ENCODE measurements at places on chromosomes 6 and 20. TPM values are rescaled to one million over a fixed set of nuclear protein-coding genes. Genes with fewer than 3 reads are reported as not detected.

GRCh38 chr6:109790131-109790530 lies 99.0 kb downstream of the FIG4 start:
- no peak overlapping the region for H3K27ac ChIP-seq
- no peaks in the 10 kb centered on the region for H3K36me3 ChIP-seq
- no peak overlapping the region for H3K4me3 ChIP-seq
- no peaks in the 10 kb centered on the region for H3K27me3 ChIP-seq
- no peak for DNase-seq

CALHM4 gene
- not detected for total RNA-seq

DNA sequence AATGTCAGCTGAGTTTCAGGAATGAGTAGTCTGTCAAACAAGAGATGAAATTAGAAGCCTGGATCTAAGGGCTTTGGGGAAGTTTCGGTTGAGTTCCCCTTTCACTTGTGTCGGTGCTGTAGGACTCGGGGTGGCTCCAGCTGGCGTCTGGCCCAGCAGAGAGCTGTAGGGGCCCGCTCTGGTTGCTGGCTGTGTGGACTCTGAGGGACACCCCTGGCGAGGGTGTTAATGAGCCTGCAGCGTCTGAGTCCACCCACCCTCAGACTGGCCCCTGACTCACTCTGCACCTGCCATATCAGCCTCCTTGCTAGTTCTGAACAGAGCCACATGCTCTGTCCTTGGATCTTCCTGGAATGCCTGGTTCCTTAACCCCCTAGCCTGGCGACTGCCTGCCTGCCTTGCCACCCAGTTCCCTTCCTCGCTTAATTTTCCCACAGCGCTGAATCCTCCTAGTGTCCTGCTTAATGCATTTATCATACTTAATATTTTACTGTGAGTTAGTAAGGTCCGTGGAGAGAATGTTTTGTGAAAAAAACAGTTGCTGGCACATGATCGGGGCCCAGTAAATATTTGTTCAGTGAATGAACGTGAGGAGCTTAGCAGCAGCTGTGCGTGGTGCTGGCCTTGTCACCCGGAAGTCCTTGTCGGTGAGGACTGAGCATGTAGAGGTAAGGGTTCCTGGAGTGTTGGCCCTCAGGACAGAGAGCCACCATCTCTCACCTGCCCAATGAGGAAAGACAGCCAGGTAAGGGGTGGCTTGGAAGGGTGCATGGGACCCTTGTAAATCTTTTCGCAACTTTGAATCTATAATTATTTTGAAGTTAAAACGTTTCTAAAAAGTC lies 1.6 kb downstream of the DNAJC5 start:
- peak overlapping the region; percentile 44 for H3K4me3 ChIP-seq
- H3K27me3 ChIP-seq = no peaks in the 10 kb centered on the region
- peaks cover 4% of the 10 kb centered on the region for H3K36me3 ChIP-seq
- DNase-seq = peak; percentile 14
- H3K27ac ChIP-seq = peak overlapping the region; percentile 66

GRCh38 chr6:153401751-153402150 lies 270.7 kb upstream of the RGS17 start:
- no peak overlapping the region for H3K4me3 ChIP-seq
- no peak for DNase-seq
- H3K36me3 ChIP-seq = no peaks in the 10 kb centered on the region

SPATS1 gene
- total RNA-seq = not detected

DNA sequence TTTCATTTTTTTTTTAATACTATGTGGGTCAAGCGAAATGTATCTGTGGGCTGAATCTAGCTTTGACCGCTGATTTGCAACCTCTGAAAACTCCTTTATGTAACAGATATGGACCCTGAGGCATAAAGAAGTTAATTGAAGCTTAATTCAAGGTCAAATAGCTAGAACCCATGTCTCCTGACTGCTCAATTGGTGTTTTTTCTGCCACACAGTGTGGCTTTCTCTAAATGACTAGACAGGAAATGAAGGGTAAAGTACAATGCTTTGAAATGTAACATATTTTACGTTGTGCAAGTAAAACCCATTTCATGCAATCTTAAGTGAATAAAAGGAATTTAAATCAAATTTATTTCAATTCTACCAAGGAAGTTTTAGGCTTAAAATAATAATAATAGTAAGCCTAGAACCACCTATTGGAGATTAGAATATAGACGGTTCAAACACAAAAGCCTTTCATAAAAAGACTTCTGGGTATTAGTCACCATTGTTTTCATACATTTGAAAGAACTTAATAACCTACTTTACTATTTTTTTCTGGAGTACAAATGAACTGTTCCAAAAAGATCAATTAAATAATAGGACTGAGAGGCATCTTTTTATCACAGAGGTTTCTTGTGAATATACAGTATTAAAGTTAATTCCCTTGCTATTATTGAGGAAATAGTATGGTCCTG lies 279.8 kb downstream of the EPHA7 start:
- H3K4me3 ChIP-seq = no peak overlapping the region
- H3K4me1 ChIP-seq = no peaks in the 10 kb centered on the region
- no peak overlapping the region for H3K27ac ChIP-seq
- H3K36me3 ChIP-seq = no peaks in the 10 kb centered on the region

All from CD4-positive, alpha-beta memory T cell (primary cell).